ENCODE measurements at places on chromosomes 13 and 19. TPM values are rescaled to one million over a fixed set of nuclear protein-coding genes. Genes with fewer than 3 reads are reported as not detected.

ZNF471 gene
- polyA plus RNA-seq, result 1.6 TPM

GRCh38 chr13:97483465-97483864 is 49.5 kb downstream of the RAP2A start:
- DNase-seq, result no peak
- H3K4me3 ChIP-seq, result no peak overlapping the region
- H3K27ac ChIP-seq, result no peak overlapping the region
- H3K4me1 ChIP-seq, result no peaks in the 10 kb centered on the region
- H3K27me3 ChIP-seq, result no peaks in the 10 kb centered on the region

POP4 gene
- polyA plus RNA-seq, result 79.9 TPM

IGFL3 gene
- polyA plus RNA-seq, result not detected

DNA sequence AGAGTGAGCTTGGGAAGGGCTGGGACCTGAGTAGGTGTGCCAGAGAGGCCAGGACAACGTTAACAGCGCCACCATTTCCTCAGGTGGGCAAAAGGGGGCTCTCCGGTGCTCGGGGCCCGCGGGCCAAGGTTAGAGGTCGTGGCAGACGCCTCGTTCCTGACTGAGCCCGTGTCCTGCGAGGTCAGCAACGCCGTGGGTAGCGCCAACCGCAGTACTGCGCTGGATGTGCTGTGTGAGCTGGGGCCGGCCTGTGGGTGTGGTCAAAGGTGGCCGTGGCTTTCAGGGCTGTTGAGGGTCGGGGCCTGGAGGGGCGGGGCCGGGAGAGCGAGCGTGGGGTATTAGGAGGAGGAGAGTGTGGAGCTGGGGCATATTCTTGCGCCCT is 3.7 kb downstream of the KIRREL2 start:
- H3K4me3 ChIP-seq, result no peak overlapping the region
- DNase-seq, result no peak
- H3K27me3 ChIP-seq, result peaks cover 3% of the 10 kb centered on the region
- H3K4me1 ChIP-seq, result no peaks in the 10 kb centered on the region
- H3K36me3 ChIP-seq, result no peaks in the 10 kb centered on the region

DNA sequence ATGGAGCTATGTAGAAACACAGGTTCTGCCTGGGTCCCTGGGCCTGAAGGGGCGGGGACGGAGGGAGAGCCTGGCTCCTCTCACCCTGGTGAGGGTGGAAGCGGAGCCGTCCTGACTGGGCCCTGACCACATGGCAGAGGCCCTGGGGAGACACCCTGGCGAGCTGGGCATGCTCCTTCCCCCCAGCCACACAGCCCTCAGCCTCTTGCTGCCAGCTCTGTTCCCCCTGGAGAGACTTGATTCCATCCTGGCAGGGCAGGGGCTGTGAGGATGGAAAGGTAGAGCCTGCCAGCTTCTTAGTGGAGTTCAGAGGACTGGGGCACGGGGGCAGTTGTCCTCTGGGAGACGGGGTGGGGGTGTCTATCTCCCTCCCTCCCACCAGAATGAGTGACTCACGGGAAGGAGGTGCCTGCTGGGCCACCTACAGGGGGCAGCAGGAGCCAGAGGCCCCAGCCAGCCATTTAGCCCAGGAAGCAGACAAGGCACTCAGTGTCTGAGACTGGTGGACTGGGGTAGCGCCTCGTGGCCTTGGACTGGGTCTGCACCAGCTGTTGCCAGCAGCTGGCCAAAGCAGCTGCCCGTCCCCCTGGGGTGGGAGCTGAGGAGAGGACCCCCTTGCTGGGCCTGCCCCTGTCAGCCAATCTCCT is 22.8 kb upstream of the RNF17 start:
- H3K36me3 ChIP-seq, result no peaks in the 10 kb centered on the region
- H3K27me3 ChIP-seq, result peaks cover 5% of the 10 kb centered on the region
- H3K4me1 ChIP-seq, result no peaks in the 10 kb centered on the region
- no peak overlapping the region for H3K4me3 ChIP-seq

- H3K4me1 ChIP-seq, result no peaks in the 10 kb centered on the region
- H3K27me3 ChIP-seq, result no peaks in the 10 kb centered on the region
- no peak overlapping the region for H3K27ac ChIP-seq
- H3K36me3 ChIP-seq, result peaks cover 5% of the 10 kb centered on the region
- H3K4me3 ChIP-seq, result no peak overlapping the region
- no peak for DNase-seq
Observed at GRCh38 chr19:7262470-7262869, 31.7 kb downstream of the INSR start.

DNA sequence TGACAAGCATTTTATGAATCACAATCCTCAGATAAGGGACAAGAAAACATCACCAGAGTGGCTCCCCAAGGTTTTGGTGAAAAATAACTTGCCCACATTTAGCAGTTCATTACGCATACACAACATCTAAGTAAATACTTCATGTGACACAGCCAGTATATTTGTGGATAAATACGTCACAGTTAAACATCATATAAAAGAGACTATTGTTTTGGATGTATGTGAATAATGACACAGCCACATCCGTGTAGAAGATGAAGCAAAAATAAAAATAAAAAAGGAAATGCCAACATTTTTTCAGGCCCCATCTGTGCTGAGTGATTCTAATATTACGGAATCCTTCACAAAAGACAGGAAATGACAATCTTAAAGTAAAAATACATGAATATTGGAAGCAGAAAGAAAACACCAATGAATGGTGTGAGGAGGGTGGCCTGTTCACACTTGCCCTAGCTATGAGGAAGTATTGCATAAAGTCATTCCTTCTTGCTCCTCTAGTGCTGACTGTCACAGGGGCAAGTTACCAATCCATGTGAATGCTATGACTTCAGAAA is 457.1 kb downstream of the KLF12 start:
- peak; percentile 73 for DNase-seq
- peak overlapping the region; percentile 42 for H3K27ac ChIP-seq
- H3K27me3 ChIP-seq, result no peaks in the 10 kb centered on the region
- peaks cover 60% of the 10 kb centered on the region for H3K4me1 ChIP-seq
- H3K36me3 ChIP-seq, result no peaks in the 10 kb centered on the region

DNA sequence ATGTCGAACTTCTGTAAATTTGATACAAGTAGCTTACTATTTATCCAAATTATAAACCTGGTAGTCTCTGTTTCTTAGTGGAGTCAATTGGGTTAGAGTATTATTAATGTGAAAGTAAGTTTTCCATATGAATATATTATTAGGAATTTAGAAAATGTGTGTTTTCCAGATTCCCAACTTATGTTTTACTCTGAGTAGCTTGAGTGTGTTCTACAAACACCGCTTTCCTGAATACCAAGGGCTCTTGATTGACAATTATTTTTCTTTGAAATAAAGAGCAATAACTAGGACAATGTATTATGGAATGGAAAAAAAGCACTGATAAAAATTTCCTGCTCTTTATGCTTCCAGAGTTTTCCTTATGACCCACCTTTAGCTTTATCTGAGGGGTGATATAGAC is 233.6 kb downstream of the POSTN start:
- DNase-seq, result no peak
- H3K36me3 ChIP-seq, result no peaks in the 10 kb centered on the region
- no peak overlapping the region for H3K27ac ChIP-seq
- H3K27me3 ChIP-seq, result no peaks in the 10 kb centered on the region
- no peak overlapping the region for H3K4me3 ChIP-seq
- H3K4me1 ChIP-seq, result no peaks in the 10 kb centered on the region

GRCh38 chr19:38019396-38019724 is 112.4 kb downstream of the SIPA1L3 start:
- peaks cover 8% of the 10 kb centered on the region for H3K4me1 ChIP-seq
- H3K36me3 ChIP-seq, result peaks cover 48% of the 10 kb centered on the region

ZNF98 gene
- 2.2 TPM for polyA plus RNA-seq

GRCh38 chr19:35993923-35994598 is 927 bp upstream of the SDHAF1 start:
- peaks cover 15% of the 10 kb centered on the region for H3K4me1 ChIP-seq
- peaks cover 6% of the 10 kb centered on the region for H3K27me3 ChIP-seq
- peak; percentile 57 for DNase-seq
- peak overlapping the region; percentile 76 for H3K4me3 ChIP-seq

DNA sequence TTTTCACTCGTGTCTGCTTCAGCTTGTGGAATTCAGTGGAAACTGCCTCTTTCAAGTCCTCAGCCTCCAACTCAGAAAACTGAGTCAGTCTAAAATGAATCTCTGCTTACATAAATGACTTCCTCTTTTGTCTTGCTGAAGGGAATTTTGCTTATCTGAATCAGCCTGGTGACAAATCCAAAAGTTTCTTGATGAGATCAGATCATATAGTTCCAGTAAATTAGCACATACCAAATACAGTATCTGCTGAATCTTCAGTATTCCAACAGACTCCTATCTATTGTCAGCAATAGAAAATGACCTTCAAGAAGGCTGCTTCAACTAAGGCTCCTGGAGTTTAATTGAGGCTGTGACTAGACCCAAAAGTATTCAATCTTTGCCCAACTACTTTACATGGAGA is 290.0 kb downstream of the MZT1 start:
- no peaks in the 10 kb centered on the region for H3K36me3 ChIP-seq
- no peaks in the 10 kb centered on the region for H3K4me1 ChIP-seq
- H3K27me3 ChIP-seq, result no peaks in the 10 kb centered on the region
- DNase-seq, result no peak
- no peak overlapping the region for H3K27ac ChIP-seq

GRCh38 chr13:48729856-48730255 is 76.1 kb downstream of the CYSLTR2 start:
- H3K4me3 ChIP-seq, result no peak overlapping the region
- H3K27ac ChIP-seq, result no peak overlapping the region
- H3K36me3 ChIP-seq, result no peaks in the 10 kb centered on the region
- no peaks in the 10 kb centered on the region for H3K27me3 ChIP-seq

GRCh38 chr13:106550570-106551135 is 15.2 kb upstream of the EFNB2 start:
- no peak for DNase-seq
- H3K4me1 ChIP-seq, result no peaks in the 10 kb centered on the region
- H3K27ac ChIP-seq, result no peak overlapping the region
- H3K36me3 ChIP-seq, result peaks cover 11% of the 10 kb centered on the region
